ENCODE measurements at places on chromosomes 6 and 20. TPM values are rescaled to one million over a fixed set of nuclear protein-coding genes. Genes with fewer than 3 reads are reported as not detected.

HUS1B gene
- total RNA-seq = 4.4 TPM

VWA7 gene
- 0.68 TPM for total RNA-seq

HSPA12B gene
- 21.6 TPM for total RNA-seq

POU5F1 gene
- total RNA-seq = 2.1 TPM

TSBP1 gene
- total RNA-seq = not detected

SASH1 gene
- total RNA-seq = 103 TPM

LTA gene
- 2.6 TPM for total RNA-seq

STMND1 gene
- total RNA-seq = not detected

SRC gene
- total RNA-seq = 36.1 TPM

MPIG6B gene
- 10.6 TPM for total RNA-seq

MRPL14 gene
- 20.8 TPM for total RNA-seq

ACAT2 gene
- total RNA-seq = 9.8 TPM

YWHAB gene
- total RNA-seq = 237 TPM

SAMD3 gene
- 31.4 TPM for total RNA-seq

FAM135A gene
- total RNA-seq = 22.6 TPM

RAET1L gene
- total RNA-seq = not detected

PRSS16 gene
- total RNA-seq = 1.9 TPM
